ENCODE measurements at places on chromosomes 3 and 15.

DNA sequence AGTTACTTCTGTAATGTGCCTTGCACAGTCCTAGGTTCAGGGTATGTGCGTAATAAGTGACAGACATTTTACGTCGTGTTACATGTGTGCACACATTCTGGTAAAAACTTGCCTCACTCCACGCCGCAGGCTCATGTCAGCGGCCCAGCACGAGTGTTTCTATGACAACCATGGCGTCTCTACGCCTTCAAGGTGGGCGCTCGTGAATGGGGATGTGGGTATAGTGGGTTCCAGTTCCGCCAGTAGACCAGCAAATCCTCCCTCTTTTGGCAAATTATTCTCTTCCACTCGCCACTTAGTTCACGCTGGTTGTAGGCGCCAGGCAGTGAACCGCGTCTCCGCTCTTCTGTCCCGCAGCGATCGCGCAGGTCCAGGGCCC is 40.3 kb downstream of the CHST14 start:
- no peak for DNase-seq

- DNase-seq, result no peak
These were observed 11.5 kb upstream of the SHF start for GRCh38 chr15:45199136-45199810.

DNA sequence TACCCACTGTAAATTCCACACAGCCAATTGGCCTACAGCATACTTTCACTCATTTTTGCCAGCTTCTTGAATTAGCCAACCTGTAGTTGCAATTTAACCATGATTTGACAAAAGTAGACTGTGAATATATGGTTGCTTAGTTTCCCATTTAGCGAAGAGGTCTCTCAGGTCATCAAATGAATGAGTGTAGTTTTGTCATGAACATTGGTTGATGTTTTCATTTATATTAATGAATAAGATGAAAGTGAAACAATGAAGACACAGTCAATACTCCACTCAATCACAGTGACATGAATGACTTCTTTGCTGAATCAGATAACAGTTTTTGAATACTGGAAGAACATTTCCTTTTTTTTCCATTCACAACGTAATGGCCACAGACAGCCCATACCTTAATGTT is 15.3 kb upstream of the FAM3D start:
- DNase-seq, result no peak

DNA sequence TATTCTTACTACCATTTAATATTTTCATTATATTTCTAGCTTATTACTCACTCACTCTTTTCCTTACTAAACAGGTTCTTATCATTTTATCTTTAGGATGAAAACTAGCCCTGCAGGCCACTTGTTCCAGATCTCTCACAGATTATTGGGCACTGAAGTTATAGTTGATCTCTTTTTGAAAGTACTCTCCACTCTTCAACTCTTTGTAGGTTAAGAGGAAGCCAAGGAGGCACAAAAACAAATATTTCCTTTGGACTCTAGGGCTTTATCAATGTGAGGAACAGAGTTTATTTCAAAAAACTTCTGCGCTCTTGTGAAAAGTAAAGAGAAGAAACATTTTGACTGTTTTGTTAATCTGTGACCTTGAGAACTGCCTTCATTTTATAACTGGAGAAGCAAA is 96.0 kb upstream of the NPHP3 start:
- no peak for DNase-seq

GRCh38 chr3:52005571-52005986 is 9.9 kb upstream of the RPL29 start:
- DNase-seq, result no peak

DNA sequence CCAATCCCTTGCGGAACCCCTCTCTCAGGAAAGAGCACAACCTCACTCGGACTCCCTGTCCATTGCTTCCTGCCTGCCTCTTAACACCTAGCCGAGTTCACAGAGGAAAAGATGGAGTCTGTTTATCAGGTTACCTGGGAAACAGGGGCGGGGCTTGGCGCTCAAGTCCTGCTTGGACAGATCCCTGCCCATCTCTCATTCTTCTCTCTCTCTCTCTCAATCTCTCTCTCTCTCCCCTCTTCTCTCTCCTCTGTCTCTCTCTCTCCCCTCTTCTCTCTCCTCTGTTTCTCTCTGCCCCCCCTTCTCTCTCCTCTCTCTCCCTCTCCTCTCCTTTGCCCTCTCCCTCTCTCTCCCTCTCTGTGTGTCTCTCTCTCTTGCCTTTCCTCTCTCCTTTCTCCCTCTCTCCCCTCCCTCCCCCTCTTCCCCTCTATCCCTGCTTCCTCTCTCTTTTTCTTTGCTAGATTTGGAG is at the start of gene EFHB:
Gene EFHB (minus strand): TSS at position 120 of the 469 bp plus-strand sequence. CDS start 199 bp downstream, outside the sequence.
- no peak for DNase-seq

- no peak for DNase-seq
These were observed 410.8 kb upstream of the MCTP2 start for GRCh38 chr15:93820566-93820965.

DNA sequence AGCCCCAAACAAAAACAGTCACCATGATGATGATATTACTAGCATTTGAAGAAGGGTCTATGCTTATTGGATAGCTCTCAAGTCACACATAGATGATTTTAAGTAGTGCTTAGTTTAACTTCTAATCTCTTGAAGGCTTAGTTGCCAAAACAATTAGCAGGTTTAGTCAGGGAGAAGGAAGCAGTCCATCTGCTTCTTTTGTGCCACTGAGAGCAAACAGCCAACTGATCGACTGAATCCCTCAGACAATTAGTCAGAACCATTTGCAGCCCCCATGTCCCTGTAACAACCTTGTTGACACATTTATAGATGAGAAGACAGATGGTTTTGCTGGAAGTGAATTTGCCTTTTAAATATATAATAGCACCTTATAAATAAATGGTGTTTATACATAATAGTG is 585.1 kb upstream of the SUCLG2 start:
- DNase-seq, result no peak

DNA sequence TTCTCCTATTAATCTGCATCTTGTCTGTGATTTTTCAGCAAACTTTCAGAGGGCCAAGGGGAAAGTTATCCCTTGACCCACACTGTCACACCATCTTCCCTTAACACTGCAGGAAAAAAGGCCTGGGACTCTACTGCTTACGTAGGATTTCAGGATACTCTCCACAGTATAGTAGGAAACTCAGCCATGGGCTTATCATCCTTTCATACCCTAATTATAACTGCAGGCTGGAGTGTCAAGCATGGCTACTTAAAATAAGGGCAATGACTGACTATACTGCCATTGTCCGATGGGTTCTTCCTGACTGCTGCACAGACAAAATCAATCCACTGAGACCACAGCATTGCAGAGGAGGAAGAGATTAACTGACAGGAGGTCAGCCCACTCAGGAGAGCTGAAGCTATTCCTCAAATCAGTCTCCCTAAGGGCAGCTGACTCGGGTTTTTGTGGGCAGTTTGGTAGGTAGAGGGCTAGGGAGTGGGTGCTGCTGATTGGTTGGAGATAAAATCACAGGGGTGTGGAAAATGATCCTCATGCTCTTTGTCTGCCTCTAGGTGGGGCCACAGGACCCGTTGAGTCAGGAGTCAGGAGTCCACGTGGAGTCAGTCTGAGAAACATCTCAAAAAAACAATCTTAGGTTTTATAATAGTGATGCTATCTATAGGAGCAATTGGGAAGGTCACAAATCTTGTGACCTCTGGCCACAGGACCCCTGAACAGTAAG is 118.2 kb upstream of the STRIT1 start:
- DNase-seq, result no peak

DNA sequence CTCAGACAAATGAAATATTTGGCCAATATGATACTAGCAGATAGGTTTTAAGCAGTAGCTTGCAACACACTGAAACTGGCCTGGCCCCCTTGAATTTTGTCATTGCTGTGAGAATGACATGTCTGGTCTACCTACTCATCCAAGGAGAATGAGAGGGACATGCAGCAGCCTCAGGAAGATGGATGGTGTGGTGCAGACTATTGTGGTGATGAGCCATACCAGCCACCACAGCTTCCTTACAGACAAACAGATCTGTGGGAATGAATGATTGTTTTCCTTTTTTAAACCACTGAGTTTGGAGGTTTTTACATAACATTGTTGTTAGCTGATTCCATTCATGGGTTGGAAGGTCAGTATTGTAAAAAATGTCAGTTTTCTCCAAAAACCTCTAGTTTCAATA is 133.7 kb upstream of the POU1F1 start:
- DNase-seq, result no peak

GRCh38 chr3:48408823-48409281 is 21.0 kb downstream of the PLXNB1 start:
- DNase-seq, result no peak
